ENCODE measurements at places on chromosomes 7 and 10. TPM values are rescaled to one million over a fixed set of nuclear protein-coding genes. Genes with fewer than 3 reads are reported as not detected.

Gene ECHDC3
- 0.36 TPM for total RNA-seq

DNA sequence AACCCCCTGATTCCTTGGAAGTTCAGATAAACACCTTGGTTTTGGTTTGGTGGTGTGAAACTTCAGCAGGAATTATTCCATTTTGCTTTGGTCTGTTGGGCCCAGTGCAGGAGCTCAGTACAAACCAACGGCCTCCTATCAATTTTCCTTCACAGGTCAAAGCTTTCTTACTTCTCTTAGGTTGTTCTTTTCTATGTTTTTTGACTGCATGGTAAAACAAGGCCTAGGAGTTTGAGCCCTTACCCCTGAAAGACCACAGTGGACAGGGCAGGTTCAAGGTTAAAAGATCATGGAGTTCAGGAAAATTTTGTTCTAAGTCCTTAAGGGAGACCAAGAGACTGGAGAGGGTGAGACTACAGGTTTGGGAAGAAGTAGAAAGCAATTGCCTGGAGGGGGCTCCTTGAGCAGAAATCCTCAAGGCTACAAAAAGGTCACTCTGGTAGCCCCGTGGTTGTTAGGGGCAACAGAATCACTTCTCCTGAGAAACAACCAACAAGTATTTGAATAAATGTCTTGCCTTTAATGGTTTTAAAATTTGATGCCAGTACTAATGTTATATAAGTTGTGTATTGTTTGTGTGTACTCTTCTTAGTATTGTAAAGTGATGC, 40.9 kb upstream of the FHIP2A start:
- H3K36me3 ChIP-seq: no peaks in the 10 kb centered on the region
- no peak overlapping the region for H3K4me3 ChIP-seq
- H3K27me3 ChIP-seq: peaks cover 11% of the 10 kb centered on the region
- H3K27ac ChIP-seq: no peak overlapping the region
- peaks cover 16% of the 10 kb centered on the region for H3K4me1 ChIP-seq
- DNase-seq: no peak

DNA sequence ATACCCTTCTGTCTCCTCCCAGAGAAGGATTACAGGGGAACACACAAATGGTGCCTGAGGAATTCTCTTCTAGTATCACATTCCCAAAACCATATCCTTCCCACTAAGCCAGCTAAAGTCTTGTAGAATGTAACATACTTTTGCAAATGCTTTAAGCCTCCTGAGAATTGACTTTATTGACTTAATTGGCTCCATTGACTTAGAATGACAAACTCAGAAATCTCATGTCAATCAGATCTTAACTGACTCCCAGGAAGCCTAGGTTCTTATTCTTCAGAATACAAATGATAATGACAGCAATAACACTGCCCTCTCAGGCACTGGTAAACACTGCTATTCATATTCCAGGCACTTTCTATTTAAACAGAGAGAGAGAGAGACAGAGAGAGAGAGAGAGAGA, 356.9 kb upstream of the PRKCQ start:
- H3K27ac ChIP-seq: no peak overlapping the region
- no peaks in the 10 kb centered on the region for H3K36me3 ChIP-seq
- no peaks in the 10 kb centered on the region for H3K4me1 ChIP-seq
- no peak for DNase-seq
- no peak overlapping the region for H3K4me3 ChIP-seq

- peak overlapping the region; percentile 60 for H3K27ac ChIP-seq
- H3K36me3 ChIP-seq: no peaks in the 10 kb centered on the region
- DNase-seq: peak; percentile 74
- H3K4me1 ChIP-seq: peaks cover 31% of the 10 kb centered on the region
- H3K4me3 ChIP-seq: peak overlapping the region; percentile 31
- H3K27me3 ChIP-seq: no peaks in the 10 kb centered on the region
Observed at GRCh38 chr7:2802101-2802500, 42.0 kb downstream of the GNA12 start.

- no peak overlapping the region for H3K4me3 ChIP-seq
- H3K27me3 ChIP-seq: no peaks in the 10 kb centered on the region
- H3K27ac ChIP-seq: no peak overlapping the region
- DNase-seq: no peak
Observed at GRCh38 chr10:74900297-74900696, 73.9 kb downstream of the KAT6B start.

- no peak overlapping the region for H3K4me3 ChIP-seq
- H3K4me1 ChIP-seq: no peaks in the 10 kb centered on the region
- H3K27me3 ChIP-seq: no peaks in the 10 kb centered on the region
Observed at GRCh38 chr7:114229246-114229645, 185.4 kb upstream of the FOXP2 start.

DNA sequence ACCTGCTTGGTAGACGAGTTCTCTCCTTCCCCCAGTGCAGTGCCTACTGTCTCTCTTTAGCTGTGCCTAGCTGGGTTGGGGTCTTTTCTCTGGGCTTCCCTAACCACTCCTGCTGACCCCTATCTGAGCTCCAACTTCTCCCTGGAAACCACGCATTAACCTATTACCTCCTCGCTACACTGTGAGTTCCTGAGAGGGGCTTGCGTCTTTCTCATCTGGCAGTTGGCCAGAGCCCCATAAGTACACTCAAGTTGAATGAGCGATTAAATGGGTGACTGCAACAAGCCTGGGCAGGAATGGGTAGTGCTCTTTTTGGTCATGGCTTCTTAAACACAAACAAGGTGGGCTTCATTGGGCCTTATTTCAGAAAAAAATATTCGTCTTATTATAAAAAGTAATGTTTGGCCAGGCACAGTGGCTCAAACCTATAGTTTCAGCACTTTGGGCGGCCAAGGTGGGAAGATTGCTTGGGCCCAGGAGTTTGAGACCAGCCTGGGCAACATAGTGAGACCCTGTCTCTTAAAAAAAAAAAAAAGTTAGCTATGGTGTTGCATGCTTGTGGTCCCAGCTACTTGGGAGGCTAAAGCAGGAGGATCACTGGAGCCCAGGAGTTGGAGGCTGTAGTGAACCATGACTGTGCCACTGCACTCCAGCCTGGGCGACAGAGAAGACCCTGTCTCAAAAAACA, 41.4 kb downstream of the SYPL1 start:
- H3K36me3 ChIP-seq: no peaks in the 10 kb centered on the region
- no peak overlapping the region for H3K27ac ChIP-seq
- H3K4me3 ChIP-seq: no peak overlapping the region
- DNase-seq: no peak
- H3K27me3 ChIP-seq: no peaks in the 10 kb centered on the region

Data from osteoblast (primary cell).